ENCODE measurements at places on chromosomes 16 and 17.
A peak's percentile ranks its signal among the peaks of the same experiment; 100 is the strongest.

- no peak for DNase-seq
These were observed 22.4 kb downstream of the SOCS3 start for GRCh38 chr17:78337244-78338109.

DNA sequence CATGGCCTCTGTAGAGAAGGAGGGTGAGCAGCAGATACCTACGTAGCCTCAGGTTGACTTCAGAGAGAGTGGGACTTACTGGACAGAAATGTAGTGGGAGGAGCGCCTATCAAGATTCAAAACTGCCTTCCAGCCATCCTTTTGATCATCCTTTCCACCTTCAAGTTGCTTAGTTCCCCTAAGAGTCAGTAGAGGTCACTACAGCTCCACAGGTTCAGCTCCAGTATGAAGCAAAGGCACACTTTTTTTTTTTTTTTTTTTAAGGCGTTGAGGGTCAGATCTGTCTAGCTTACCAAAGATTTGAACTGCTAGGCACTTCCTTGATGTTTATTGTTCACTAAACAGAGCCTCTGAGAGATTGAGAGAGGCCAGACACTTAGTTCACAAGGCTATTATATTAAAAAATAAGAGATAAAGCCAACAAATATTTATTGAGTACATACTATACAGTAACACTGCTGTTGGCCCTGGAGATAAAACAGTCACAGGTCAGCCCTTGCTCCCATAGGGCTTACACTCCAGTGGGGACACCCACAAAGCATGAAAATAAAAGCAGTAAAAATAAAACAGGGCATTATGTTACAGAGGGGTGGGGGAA lies 3.1 kb downstream of the RNF227 start:
- peak; percentile 9 for DNase-seq

DNA sequence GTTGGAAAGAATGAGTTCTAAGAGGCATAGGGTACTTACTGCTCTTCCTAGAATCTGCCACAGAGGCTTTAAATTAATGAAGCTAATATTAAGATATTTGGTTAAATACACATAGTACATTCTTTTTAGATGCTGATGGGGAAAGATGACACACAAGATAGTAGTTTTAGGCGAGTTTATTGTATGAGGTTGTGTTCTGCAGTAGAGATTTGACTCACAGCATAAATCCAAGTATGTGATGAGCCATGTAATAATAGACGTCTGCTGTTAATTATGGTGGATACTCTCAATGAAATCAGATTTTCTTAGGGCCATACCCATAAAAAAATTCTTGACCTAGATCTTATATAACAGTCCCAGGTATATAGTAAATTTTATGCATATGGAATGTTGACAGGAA lies 8.0 kb downstream of the TNRC6C start:
- no peak for DNase-seq

DNA sequence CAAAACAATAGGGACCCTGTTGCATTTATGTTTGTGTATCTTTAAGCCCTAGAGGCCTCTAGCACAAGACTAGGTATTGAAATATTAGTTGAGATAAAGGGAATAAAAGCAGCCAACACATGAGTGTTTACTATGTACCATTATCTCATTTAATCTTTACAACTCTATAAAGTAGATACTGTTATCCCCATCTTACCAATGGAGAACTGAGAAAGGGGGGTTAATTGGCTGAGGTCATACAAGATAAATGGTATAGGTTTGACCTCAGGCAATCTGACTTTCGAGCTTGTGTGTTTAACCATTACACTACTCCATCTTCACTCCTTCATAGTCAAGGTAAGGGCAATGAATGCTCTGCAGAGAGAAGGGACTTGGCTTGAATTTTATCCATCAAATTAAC lies 26.3 kb upstream of the STAC2 start:
- no peak for DNase-seq

DNA sequence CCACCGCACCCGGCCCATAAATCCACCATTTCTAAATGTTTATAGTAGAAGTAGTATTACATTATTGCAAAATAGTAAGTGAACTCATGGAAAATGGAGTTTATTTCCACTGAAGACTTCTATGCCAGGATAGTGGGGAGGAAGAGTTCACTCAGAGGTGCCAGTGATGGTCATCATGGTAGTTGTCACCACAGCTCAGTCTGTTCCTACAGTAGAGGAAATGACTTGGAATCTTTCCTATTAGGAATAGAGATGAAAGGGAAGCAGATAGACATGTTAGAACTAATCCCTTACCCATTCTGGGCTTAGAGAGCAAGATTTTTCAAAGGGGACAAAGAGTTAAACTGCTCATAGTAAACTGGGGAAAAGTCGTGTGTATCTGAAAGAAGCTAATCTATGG lies 20.1 kb downstream of the MRPL45 start:
- DNase-seq: no peak

GRCh38 chr17:83200231-83200699 lies 120.9 kb downstream of the METRNL start:
- DNase-seq: no peak

DNA sequence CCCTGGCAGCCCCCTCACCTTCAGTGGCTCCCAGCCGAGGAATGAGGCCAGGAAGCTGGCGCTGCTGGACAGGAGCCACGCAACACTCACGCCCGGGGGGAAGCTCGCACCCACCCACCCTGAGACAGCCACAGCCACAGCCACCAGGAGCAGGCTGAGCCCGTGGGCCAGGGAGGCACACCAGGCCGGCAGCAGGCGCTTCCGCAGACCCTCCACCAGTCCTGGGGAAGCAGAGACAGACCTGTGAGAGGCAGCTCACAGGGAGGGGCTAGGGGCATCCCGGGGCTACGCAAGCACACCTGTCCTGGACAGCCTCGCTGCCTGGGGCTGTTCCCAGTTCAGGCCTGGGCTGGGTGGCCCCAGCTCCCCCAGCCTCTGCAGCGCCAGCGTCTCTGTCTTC lies 41.9 kb downstream of the PKD1 start:
- DNase-seq: no peak

- no peak for DNase-seq
These were observed 3.5 kb downstream of the CENPX start for GRCh38 chr17:82018989-82019689.

- no peak for DNase-seq
These were observed 26.9 kb downstream of the NSMCE1 start for GRCh38 chr16:27241658-27242057.

DNA sequence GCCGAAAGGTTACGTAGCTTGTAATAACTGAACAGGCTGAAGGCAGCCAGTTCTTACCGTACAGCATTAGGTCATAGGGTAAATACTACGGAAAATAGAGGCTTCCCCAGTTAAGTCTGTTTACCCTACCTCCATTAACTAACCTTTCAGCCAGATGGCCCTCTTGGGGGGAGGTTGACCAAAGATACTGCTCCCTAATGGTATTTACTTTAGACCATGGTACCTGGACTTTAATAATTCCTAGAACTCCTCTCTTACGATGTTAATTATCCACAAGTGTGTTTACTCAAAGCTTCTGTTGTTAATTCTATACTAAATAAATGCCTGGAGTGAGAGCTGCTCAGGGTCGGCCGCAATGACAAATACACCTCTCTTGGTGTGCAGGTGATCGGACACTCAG lies 9.8 kb upstream of the ADAT1 start:
- DNase-seq: peak; percentile 71

DNA sequence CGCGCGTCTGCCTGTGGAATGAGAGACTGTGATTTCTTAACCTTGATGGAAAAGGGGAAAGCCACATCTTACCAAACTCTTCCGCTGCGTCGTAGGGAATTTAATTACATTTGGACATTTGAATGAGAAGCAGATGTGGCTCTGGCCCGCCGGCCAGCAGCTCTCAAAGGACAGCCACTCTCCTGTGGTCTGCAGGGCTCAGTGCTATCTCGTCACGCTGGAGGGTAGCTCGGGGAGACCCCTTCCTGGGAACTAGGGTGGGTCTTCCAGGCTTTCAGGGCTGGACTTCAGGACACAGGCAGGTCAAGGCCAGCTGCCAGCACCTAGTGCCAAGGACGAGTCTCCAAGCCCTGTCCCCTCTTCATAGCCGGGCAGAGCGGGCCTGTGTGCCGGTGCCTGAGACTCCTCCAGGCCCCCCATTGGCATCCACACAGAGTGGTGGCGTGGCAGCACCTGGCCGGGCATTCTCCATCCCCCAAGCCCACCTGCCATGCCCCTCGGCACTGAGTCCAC lies 15.9 kb upstream of the TBX2 start:
- DNase-seq: no peak

DNA sequence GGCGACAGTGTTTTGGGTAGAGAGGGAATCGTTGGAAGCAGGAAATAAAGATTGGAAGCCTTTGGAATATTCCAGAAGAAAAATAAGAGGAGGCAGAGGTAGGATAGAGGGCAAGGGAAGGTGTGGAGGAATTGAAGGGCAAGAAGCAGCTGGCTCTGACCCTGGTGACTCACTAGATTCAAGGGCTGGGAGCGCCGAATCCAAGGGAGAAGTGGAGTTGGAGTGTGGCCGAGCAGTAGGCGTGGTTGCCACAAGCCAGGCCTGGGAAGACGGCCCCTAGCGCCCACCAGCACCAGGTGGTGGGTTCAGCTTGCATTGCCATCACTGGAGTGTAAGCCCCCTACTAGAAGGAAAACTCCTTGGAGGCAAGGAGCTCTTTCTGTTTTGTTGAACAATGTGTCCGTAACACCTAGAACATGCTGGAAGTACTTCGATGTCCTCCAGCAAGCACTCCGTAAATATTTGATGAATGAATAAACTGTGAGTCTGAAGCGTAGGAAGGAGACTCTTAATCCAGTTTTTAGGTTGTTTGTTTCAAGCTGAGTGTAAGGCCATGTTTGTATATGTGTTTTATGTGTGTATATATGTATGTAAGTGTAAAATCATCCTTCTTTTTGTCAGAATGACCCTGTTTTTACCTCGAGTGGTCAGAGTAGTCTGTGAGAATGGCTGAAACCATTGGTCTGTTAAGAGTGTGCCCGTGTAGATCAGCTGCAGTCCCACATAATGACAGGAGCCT lies 139.5 kb downstream of the CMIP start:
- no peak for DNase-seq

DNA sequence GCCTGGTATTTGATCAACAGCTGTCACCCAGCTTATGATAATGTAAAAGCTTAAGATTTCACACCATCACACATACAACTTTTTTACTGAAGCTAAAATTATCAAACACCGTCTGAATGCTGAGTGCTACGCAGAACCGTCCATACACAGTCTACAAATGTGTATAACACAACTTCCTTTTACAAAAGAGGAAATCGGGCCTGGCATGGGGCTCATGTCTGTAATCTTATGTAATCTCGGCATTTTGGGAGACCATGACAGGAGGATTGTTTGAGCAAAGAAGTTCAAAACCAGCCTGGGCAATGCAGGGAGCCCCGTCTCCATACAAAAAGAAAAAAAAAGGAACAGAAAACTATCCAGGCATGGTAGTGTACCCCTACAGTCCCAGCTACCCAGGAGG lies 19.6 kb upstream of the QRICH2 start:
- no peak for DNase-seq

- DNase-seq: no peak
These were observed 572 bp downstream of the FAM171A2 start for GRCh38 chr17:44362949-44363612.

DNA sequence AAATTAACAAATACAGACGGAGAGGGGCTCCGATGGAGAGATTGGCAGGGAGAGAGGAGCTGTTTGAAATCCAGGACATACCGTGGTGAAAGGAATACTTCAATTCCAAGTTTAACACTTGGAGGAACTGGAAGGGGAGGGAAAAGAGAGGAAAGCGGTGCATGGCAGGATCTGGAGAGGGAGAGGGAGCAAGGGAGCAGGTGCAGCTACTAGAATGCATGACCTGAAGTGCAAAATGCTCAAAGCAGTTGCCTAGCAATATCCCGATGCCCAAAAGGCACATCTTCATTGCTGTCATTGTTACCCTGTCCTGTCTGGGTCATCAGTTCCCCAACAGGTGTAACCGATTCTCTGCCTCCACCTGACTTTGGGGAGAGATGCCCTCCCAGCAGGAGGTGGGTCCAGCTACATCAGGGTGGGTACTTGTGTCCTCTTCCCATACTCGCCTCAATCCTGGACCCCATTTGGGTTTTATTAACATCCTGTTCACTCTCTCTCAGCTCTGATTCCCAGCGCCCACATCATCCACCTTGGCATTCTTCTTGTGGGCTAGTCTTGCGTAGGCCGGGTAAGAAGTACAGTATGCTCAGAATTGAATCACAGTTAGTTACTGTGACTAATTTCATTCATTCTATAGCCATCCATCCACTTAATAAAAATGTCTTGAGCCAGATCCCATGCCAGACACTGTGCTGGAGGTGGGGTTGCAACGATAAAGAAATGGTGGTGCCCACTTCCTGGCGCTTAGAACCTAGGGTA lies 37.4 kb upstream of the EMP2 start:
- no peak for DNase-seq

GRCh38 chr16:14308368-14308723 lies 237.2 kb downstream of the MRTFB start:
- DNase-seq: no peak

DNA sequence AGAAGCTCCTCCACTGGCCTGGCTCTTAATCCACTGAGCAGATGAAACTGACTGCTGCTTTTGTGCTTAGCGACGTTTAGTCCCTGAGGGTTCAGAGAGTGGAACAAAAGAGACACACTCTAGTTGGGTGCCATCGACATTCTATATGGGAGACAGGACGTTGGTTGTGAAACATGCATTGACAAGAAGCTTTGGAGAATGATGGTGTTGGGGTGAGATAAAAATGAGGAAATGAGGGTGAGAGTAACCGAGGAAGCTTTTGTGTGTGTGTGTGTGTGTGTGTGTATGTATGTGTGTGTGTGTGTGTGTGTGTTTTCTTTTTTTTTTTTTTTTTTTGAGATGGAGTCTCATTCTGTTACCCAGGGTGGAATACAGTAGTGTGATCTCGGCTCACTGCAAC lies 89.5 kb downstream of the ABCC1 start:
- DNase-seq: no peak

DNA sequence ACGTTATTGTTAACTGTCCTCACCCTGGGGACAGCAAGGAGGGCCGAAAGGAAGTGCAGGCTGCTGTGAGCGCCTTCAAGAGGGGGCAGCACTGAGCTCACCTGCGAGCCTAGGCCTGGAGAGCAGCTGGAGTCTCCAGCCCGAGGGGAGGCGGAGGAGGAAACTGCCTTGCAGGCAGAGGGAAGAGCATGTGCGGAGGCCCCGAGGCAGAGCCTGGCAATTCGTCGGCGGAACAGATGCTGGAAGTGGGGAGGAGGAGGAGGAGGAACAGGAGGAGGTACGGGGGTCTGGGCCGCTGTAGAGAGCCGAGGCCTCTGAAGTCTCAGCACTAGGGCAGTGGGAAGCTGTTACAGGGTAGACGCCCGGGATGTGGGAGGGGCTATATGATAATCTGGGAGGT lies 49.6 kb upstream of the PLCG2 start:
- no peak for DNase-seq

- DNase-seq: peak; percentile 66
These were observed at the start of gene ELOB for GRCh38 chr16:2777231-2777902. TSS of gene ELOB (minus strand) at chr16:2777280. CDS start at chr16:2777239, 41 bp downstream.

All from NCI-H2029 (cell line).